Heart left ventricle (tissue), 16 donors: ENCODE measurements at places on chromosomes 1 and 21. TPM values are rescaled to one million over a fixed set of nuclear protein-coding genes. Genes with fewer than 3 reads are reported as not detected.

Gene FAM72C
- total RNA-seq, result 0.39 TPM

Gene KRTAP11-1
- not detected for total RNA-seq

DNA sequence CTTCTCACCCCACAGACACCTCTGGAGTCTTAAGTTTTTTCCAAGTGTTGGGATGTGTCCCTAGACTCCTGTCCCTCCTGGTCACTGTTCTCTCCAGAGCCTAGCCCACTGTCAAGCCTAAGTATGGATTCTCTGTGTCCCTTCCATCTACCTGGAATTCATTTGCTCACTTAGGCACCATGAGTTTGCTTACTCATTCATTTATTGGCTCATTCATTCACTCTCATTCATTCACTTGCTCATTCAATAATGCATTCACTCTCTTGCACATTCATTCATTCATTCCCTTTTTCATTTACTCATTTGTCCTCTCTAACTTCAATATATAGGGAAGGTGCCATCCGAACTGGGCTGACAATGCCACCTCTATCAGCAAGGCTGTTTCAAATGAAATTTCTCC lies 1.6 kb downstream of the S100A16 start:
- no peak for DNase-seq

Gene ALPL
- total RNA-seq, result 11.7 TPM
